ENCODE measurements at places on chromosomes 13 and 19.

DNA sequence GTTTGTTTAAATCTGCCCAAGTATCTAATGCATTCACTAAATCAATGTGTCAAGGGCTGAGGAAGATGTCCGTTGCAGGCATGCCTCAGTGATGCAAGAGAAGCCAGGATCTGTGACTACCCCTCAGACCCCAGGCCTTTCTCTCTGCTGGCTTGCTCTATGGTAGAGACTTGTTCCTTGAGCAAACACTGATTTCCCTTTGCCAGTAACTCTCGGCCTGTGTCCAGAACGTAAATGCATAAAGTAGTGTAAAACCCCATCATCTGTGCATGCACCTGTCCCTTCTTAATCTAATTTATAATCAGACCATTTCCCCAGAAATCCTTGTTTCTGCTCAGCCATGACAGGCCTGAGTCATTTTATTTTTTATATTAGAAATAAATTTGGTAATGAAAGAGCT is 28.7 kb upstream of the FRY start:
- no peak for DNase-seq

DNA sequence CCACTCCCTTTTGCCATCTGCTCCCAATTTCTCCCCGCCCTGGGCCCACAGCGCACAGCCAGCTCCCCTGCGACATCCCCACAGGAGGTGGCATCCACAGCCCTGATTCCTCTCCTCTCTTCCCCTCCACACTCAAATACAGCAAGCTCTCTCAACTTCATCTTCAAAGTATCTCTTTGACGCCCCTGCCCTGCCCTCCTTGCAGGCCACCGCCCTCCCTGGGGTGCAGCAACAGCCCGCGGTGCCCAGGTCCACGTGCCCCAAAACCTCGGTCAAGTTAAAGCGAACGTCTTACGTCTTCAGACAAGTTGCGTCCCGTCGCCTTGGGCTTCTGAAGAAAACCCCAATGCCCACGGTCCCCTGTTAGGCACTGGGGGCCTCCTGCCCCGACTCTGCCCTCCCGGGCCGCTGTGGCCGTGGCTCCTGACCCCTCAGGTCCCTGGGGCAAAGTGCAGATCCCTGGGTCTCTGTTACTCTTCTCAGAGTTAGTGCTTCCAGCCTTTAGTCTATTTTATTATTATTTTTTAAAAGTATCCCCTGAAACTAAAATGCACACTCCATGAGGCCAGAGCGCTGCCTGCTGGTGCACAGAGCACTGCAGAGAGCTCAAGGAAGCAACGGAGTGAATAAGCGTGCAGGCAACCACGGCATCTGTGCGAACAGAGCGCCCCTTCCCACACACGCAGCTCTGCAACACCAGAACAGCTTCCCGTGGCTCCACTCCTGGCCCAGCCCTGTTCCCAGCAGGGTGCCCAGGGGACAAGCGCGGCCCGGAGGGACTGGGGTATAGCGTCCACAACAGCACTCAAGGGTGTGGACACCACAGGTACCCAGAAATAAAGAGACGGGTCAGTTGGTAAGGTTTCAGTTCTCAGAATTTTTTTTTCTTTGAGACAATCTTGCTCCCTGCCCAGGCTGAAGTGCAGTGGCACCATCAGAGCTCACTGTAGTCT is 26.4 kb downstream of the IL17D start:
- no peak for DNase-seq

GRCh38 chr19:10805758-10806247 is 30.2 kb downstream of the TMED1 start:
- no peak for DNase-seq

DNA sequence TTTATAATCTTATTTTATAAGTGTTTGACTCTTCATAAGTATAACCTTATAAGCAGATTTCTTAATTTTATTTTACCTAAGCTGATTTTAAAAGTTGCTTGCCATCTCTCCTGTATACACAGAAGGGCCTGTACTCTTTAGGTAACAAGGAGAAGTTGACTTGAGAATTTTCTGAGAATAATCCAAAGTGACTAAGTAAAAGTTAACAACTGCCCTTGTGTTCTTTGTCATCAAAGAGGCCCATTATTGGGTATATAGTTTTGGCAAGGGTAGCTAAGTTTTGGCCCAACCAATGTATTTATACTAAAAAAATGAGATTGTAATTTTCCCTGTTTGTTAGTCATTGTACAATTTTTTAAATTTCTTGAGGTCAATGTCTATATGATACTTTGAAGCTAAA is 3.2 kb downstream of the LCP1 start:
- DNase-seq, result no peak

DNA sequence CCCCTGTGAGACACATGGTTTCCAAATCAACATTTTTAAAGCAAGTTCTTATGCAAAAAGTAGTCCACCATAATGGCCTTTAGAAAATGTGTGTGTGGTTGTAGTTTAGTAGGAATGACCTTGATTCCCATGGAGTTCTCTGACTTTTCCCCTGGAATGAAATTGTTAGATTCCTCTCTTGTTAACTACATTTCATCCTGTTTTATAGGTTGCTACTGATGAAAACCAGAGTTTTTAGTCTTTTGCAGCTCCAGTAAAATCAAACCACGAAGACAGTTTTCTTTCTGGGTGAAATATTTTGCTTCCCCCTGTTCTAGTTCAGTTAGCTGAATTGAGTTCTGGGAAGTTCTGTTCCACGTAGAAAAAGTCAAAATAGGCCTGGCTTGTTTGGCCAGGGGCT is 107.7 kb downstream of the RAB20 start:
- DNase-seq, result no peak

DNA sequence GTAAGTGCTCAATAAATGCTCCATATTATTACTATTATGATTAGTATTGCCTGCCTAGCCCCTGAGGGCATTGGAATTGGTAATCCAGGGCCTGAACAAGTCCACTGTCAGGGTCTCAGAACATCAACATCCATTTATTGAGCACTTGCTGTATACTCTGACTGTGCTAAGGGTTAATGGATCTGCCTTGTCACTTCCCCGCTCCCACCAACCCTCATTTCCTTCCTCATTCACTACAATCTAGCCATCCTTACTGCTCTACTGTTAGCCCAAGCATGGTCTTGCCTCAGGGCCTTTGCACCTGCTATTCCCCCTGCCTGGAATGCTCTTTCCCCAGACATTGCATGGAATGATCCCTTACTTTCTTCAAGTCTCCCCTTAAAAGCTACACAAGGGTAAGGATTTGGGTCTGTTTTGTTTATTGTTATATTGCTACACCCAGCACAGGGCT is 12.7 kb upstream of the ANGPTL8 start:
- DNase-seq, result no peak

DNA sequence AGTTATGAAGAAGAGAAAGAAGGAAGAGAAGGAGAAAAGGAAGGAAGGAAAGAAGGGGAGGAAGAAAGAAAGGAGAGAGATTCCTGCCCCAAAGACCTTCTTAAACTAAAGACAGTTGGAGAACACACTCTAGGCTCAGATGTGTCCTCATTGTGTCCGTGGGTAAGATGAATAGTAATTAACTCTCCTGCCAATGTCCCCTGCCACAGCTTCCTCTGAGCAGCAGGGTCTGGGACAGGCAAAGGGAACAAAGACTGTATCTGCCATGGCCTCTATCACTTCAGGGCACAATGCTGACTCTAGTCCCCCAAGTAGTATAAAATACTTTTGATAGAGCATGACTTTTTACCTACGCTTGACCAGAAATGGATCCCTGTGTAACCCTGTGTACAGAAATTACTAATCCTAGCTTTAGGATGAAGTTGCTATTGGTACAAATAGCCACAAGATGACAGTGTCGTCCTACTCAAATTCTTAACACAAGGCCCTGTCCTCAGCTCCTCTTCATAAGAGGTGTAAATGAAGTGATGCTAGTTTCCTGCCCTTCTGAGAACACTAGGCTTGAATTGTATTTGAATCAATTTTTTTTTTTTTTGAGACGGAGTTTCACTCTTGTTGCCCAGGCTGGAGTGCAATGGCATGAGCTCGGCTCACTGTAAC is 186.2 kb upstream of the GPR12 start:
- DNase-seq, result no peak

DNA sequence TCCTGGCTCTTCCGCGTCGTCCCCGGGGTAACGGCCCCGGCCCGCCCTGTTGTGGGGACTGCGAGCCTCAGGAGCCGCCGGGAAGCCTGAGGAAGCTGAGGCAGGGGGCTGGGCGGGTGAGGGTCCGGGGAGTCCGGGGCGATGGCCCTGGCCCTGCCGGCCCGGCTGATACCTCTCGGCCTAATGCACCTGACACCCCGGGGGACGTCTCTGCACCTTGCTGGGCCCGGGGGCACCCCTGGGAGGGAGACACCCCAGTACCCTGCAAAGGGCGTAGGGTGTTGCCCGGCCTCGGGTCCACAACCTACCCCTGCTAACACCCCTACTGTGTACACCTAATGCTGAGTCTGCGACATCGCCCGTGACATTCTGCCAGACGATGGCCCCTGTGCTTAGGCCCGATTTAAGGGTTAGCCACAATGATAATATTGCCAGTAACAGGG is 410 bp downstream of the PIN1 start:
- no peak for DNase-seq

- DNase-seq, result no peak
Observed at GRCh38 chr19:13968999-13969398, 16.7 kb downstream of the DCAF15 start.

DNA sequence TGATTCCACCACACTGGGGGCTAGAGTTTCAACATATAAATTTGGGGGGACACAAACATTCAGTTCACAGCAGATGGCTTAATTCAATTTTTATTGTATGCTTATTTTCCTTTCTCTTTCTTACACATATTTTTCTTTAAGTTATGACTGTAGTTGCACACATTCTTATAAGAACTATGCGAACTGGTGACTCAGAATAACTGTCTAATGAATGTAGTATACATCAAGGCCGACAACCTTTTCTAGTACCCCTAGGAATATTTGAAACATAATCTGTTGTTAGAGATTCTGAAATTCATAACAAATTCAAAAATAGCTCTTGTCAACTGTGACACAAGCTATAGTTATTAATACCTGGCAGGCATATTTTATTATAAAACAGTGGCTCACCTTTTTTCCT is 695.6 kb downstream of the PCDH9 start:
- DNase-seq, result no peak

DNA sequence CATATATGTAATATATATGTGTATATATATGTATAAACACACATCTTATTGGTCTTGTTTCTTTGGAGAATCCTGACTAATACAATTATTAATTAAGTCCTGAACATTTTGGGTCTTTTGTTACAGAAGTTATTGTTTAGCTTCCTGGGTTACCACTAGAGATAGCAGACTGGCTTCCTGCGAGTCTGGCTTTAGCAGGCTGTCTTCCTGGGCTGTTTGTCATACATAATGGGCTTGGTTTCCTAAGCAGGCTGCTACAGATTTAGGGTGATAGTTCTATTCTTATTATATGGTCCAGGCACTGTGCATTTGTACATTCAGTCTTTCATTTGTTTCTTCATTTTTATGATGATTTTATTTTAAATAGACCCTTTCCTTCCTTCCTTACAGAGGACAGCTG is 312.0 kb upstream of the TMTC4 start:
- no peak for DNase-seq

DNA sequence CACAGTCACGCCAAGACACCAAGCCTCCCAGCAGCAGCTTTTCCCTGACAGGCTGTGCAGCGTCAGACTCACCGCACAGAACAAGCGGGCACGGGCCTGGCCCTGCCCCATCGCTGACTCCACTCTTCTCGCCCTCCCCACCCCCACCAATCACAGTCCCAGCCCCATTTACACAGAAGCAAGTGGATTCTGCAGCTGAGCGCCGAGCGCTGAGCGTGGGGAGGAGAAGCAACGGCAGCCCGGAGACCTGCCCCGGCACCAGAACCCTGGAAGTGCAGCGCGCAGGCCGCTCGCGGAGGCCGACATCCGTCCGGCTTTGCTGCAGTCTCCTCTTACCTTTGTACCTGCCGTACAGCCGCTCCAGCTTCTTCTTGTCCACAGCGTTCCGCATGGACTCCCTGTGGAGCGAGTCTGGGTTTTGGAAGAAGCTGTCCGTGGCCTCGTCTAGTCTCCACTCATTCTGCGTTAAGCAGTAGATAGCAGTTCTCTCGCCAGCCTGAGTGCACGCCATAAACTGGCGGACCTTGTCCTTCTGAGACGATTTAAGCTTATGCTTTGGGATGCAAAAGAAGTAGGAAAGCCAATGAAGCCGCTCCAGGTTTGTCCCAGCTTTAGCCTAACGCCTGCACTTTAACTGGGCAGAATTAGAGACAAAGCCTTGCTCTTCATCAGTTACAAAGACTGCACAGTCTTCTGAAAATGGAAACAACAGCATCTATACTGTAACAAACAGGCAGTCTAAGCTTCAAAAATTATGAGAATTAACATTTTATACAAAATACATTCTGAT is 6.8 kb downstream of the DCUN1D2 start:
- no peak for DNase-seq

GRCh38 chr19:45202637-45203036 is 24.1 kb downstream of the BLOC1S3 start:
- no peak for DNase-seq

DNA sequence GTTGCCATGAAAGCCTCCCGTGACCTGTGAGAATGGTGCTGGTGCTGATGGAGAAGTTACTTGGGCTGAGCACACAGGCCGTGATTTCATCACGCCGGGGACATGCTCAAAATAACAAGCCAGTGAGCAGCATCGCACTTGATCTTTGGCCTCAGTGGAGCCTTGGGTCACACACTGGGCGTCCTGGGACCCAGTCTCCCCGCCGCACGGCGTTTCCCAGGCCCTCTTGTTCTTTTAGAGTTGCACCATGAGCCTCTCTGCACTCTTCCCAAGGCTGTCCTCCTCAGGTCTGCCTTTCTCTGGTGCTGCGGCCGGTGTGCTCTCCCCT is 9.5 kb upstream of the NDUFS7 start:
- DNase-seq, result no peak

GRCh38 chr13:57899096-57899495 is 267.6 kb downstream of the PCDH17 start:
- no peak for DNase-seq

- DNase-seq, result no peak
Observed at GRCh38 chr19:16400911-16401591, 70.7 kb downstream of the EPS15L1 start.
